ENCODE measurements at places on chromosomes 2 and 18. TPM values are rescaled to one million over a fixed set of nuclear protein-coding genes. Genes with fewer than 3 reads are reported as not detected.
A peak's percentile ranks its signal among the peaks of the same experiment; 100 is the strongest.

GRCh38 chr18:59744271-59744721 is 47.1 kb upstream of the CCBE1 start:
- no peaks in the 10 kb centered on the region for H3K36me3 ChIP-seq
- no peak overlapping the region for H3K27ac ChIP-seq

- H3K27ac ChIP-seq, result no peak overlapping the region
- no peak overlapping the region for H3K4me3 ChIP-seq
- no peaks in the 10 kb centered on the region for H3K4me1 ChIP-seq
- no peak for DNase-seq
- H3K27me3 ChIP-seq, result no peaks in the 10 kb centered on the region
- no peaks in the 10 kb centered on the region for H3K36me3 ChIP-seq
Measured at GRCh38 chr2:146496248-146496647, 1348.6 kb upstream of the ACVR2A start.

DNA sequence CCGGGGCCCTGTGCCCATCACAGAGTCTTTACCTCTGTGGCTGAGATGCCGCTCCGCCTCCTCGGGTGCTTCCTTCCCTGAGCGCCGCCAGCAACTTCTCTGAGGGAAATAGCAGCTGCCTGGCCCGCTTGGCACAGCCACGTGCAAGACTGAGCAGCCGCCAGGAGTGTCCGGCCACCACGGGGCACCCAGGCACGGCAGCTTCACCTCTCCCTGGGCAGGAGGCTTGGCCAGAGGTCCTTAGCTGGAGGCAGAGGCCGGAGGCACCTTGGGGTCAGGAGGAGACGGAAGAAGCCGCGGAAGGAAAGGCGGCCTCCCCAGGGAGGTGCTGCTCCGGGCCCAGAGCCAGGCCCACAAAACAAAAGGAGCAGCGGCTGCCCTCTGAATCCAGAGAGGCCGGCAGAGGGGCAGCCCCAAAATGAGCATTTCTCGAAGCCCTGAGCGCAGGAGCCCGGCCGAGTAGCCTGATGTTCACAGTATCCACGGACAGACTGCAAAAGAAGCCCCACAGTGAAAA is 6.0 kb upstream of the LIMS2 start:
- no peak overlapping the region for H3K27ac ChIP-seq
- H3K4me3 ChIP-seq, result peak overlapping the region; percentile 16
- no peak for DNase-seq
- H3K36me3 ChIP-seq, result no peaks in the 10 kb centered on the region
- peaks cover 40% of the 10 kb centered on the region for H3K4me1 ChIP-seq

DNA sequence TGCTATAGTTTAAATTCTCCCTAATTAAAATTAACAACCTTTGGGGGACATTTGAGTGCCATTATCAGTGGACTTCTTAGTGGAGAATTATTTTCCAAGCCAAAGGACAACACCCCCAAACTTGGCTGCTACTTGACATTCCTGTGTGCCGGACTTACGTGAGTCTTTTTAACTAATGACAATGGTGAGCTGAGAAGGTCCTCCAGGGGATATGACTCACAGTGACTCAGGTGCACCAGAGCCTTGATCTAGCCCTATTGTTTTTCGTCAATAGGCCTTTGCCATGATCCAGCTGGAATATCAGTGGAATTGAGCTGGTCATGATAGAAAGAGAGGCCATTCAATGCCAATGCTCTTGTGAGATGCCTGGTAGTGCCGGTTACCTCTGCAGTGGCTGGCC is 118.1 kb upstream of the CXCR4 start:
- no peak for DNase-seq
- H3K36me3 ChIP-seq, result no peaks in the 10 kb centered on the region
- no peaks in the 10 kb centered on the region for H3K27me3 ChIP-seq
- no peak overlapping the region for H3K4me3 ChIP-seq
- H3K27ac ChIP-seq, result no peak overlapping the region
- H3K4me1 ChIP-seq, result peaks cover 62% of the 10 kb centered on the region

DNA sequence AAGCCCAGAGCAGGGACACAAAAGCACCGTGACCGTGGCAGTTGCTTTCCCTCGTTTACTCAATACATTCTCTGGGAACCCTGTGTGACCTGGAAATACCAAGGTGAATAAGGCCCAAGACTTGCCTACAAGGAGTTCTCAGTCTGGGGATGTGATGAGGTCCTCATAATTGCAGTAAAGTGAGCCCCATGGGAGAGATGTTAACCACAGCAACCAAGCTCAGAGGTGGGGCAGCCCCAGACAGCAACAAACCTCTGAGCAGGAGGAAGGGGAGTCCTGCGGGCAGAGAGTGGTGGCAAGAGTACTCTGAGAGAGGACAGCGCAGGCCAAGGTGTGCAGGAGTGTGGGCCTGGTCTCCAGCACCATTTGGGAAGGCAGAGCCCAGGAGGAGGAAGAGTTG is 91.6 kb downstream of the TTC32 start:
- H3K27me3 ChIP-seq, result no peaks in the 10 kb centered on the region
- no peaks in the 10 kb centered on the region for H3K4me1 ChIP-seq
- no peak overlapping the region for H3K4me3 ChIP-seq

DNA sequence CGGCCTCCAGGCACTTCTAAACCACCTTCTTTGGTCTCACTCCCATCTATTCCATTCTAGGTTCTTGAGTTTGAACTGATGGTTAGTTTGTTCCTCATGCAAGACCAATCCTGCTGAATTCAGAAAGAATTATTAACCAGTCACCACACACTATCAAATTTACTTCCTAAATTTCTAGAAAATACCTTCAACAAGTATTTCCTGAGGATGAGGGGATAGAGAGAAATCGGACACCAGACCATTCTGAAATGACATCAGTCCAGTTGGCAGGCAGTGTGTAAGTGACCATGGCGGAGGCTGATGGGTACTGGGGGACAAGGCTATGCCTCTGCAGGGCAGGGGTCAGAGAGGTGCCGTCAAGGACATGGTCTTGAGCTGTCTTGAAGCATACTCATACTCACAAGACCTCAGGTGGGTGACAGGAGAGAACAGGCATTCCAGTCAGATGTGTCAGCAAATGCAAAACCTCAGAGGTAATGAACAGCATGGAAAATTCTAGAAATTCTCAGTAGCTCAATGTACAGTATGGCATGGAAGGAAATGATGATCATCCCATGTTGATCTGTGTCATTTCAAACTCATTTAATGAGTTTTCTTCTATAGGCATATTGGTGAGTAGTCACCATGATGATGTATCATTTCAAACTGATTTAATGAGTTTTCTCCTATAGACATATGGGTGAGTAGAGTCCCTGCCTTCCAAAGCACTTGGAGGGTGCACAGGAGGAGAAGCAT is 119.6 kb downstream of the DDX1 start:
- no peak for DNase-seq
- H3K4me1 ChIP-seq, result no peaks in the 10 kb centered on the region
- no peak overlapping the region for H3K4me3 ChIP-seq
- H3K27me3 ChIP-seq, result no peaks in the 10 kb centered on the region
- H3K27ac ChIP-seq, result no peak overlapping the region

DNA sequence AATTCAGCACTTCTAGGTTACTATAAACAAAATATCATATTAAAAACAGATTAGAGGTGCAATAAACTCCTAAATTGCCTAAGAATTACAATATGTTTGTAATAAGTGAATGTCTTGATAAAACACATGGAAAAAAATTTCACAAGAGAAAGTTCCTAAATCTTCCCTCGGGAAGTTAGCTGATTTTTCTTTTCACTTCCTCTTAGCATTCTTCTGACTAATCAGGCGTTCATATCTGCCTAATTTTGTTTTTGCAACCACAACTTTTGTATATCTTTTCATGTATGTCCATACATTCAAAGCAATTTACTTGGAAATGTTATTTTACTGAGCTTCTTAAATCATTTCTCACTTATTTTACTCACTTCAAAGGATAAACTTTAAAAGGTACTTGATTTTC is 88.5 kb downstream of the RTTN start:
- no peak overlapping the region for H3K4me3 ChIP-seq
- no peaks in the 10 kb centered on the region for H3K27me3 ChIP-seq
- peaks cover 12% of the 10 kb centered on the region for H3K36me3 ChIP-seq
- H3K4me1 ChIP-seq, result no peaks in the 10 kb centered on the region

- H3K4me3 ChIP-seq, result no peak overlapping the region
- no peak overlapping the region for H3K27ac ChIP-seq
- no peak for DNase-seq
- H3K36me3 ChIP-seq, result no peaks in the 10 kb centered on the region
Measured at GRCh38 chr2:29290293-29291047, 175.3 kb downstream of the CLIP4 start.

DNA sequence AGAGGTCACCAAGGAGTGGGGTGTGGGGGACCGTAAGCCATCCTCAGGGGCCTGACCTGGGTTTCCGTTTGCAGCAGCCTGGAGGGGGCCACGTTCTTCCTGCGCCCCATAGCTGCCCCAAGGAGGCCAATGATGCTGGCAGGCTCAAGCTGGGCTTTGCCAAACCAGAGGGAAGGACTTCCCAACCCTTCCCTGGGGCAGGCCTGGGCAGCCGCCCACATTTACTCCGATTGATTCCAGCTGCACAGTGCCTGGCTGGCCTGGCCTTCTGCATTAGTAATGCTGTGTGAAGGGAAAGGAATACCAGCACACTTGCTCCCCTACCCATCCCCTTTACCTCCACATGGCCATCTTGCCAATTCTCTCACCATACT is 360.6 kb upstream of the SLC14A2 start:
- H3K27ac ChIP-seq, result peak overlapping the region; percentile 67
- no peaks in the 10 kb centered on the region for H3K36me3 ChIP-seq
- no peaks in the 10 kb centered on the region for H3K27me3 ChIP-seq

DNA sequence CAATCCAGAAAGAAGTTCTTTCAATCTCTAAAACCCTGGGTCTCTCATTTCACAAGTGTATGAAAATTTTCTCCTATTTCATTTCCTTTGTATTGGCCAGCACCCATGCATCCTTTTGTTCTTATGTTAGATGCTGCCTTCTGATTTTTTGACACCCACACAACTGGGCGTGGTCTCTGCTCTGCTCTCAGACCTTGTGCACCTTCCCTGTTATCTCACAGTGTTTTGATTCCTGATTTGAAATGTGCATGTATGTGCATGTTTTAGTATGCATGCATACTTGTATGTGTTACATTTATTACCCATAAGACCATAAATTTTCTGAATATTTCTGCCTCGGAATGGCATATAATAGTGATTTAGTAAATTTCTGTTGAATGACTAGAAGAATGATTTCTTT is 152.2 kb downstream of the CTNNA2 start:
- H3K27ac ChIP-seq, result no peak overlapping the region
- no peaks in the 10 kb centered on the region for H3K36me3 ChIP-seq
- H3K27me3 ChIP-seq, result no peaks in the 10 kb centered on the region
- H3K4me3 ChIP-seq, result no peak overlapping the region

DNA sequence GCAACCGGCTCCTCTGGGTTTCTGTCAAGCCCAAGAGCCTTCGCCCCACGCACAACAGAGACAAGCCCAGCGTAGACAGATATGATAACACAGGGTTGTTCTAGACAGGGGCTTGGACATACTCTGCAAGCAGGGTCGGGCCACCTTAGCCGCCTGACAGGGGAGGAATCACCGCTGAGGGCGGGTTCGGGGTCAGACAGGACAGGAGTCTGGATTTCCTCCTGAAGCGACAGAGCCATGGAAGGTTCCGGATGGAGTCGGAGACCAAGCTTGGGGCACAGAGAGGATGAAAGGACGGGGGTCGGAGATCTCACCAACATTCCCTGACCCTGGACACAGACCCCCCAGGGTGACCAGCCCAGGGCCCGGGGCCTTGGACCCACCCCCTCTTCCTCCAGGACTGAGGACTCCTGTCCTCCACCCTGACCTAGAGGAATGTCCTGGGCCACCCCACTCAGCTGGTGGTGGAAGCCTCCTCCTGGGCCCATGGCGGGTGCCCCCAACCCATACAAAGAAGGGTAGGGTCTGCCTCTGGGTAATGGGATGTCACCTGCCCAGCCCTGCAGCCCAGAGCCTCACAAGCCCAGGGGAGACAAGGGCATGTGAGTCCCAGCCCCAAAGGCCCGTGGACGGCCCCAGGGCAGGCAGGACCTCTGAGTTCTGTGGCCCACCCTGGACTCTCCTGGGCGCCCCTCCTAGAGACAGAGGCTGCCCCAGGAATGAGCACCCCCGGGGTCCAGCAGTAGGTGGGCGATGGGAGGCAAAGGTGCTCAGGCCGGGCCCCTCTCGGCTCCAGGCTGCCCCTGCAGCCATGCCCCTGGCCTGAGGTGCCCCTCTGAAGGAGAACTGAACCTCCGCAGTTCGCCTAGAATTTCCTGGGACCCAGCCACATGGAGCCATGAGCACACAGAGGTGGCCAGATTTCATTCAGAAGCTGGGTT is 44.1 kb upstream of the GPC1 start:
- peaks cover 8% of the 10 kb centered on the region for H3K4me1 ChIP-seq
- H3K36me3 ChIP-seq, result no peaks in the 10 kb centered on the region
- H3K4me3 ChIP-seq, result no peak overlapping the region
- no peak overlapping the region for H3K27ac ChIP-seq
- DNase-seq, result no peak

- H3K27me3 ChIP-seq, result peaks cover 55% of the 10 kb centered on the region
- no peaks in the 10 kb centered on the region for H3K36me3 ChIP-seq
- H3K4me1 ChIP-seq, result peaks cover 13% of the 10 kb centered on the region
Measured at GRCh38 chr2:161424394-161424769, 8.3 kb downstream of the TBR1 start.

- no peak for DNase-seq
- H3K36me3 ChIP-seq, result peaks cover 35% of the 10 kb centered on the region
- H3K27ac ChIP-seq, result peak overlapping the region; percentile 20
- peaks cover 11% of the 10 kb centered on the region for H3K4me1 ChIP-seq
- no peaks in the 10 kb centered on the region for H3K27me3 ChIP-seq
Measured at GRCh38 chr2:74146929-74147726, 584 bp downstream of the BOLA3 start.

DNA sequence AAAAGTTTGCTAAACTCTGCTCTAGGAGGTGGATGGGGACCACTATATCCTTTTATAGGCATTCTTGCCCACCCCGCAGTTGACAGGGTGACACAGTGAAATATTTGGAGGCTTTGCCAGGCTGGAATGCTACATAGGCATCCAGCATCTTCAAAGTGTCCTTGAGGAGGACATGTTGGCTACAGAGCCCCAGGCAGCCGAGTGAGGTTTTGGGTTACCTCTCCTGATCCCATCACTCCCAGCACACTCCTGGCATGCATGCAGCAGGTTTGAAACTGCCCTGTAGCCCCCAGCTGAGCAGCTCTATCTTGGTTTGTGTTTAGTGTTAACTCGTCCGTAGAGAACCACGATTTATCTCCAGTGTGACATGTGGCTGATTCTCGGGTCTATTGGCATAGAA is 7.3 kb downstream of the FOSL2 start:
- H3K4me3 ChIP-seq, result peak overlapping the region; percentile 89
- H3K36me3 ChIP-seq, result peaks cover 62% of the 10 kb centered on the region
- no peak for DNase-seq
- H3K27ac ChIP-seq, result peak overlapping the region; percentile 9
- H3K4me1 ChIP-seq, result peaks cover 78% of the 10 kb centered on the region

Gene TEKT4
- polyA plus RNA-seq, result not detected

Gene NMS
- polyA plus RNA-seq, result not detected

Gene PRSS56
- not detected for polyA plus RNA-seq

Gene ABCG8
- not detected for polyA plus RNA-seq

Gene GPR45
- polyA plus RNA-seq, result not detected

Gene ZC3H8
- polyA plus RNA-seq, result 3.9 TPM

Gene SP140L
- polyA plus RNA-seq, result 8.7 TPM

Gene DUSP2
- polyA plus RNA-seq, result 3.6 TPM
